ENCODE measurements at places on chromosomes 12 and 14.

GRCh38 chr14:28676479-28676878 lies 90.1 kb upstream of the FOXG1 start:
- no peak for DNase-seq

GRCh38 chr12:30145684-30146032 lies 361.9 kb upstream of the TMTC1 start:
- DNase-seq, result no peak

- no peak for DNase-seq
These were observed 12.7 kb downstream of the PROX2 start for GRCh38 chr14:74863274-74863673.

DNA sequence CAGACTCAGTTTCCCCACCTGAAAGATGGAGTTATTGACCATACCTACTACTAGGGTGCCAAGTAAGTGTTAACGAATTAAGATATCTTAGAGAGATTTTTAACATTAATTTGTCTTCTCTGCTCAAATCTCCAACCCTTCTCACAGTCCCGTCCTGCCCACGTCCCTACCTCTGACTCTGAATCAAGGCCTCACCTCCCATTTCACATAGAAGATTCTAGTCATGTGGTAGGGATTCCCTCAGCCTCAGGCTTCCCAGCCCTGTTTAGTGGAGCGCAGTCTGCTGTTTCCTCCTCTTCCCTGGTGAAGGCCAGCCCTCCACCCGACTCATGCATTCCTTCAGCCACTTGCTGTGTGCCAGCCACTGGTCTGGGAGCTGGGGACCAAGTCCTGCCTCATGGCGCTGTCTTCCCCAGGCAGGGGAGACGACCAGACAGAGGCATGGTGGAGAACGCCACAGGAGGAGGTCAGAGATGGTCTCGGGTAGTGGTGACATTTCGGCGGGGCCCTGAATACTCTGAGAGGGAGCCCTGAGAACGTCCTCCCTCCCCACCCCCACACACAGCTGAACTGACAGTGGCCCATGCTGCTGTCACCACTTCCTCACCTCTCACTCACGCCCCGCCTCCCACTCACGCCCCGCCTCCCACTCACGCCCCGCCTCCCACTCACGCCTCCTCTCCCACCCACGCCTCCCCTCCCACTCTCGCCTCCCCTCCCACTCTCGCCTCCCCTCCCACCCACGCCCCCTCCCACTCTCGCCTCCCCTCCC lies 38.8 kb downstream of the TMEM63C start:
- no peak for DNase-seq

- DNase-seq, result no peak
These were observed 567 bp downstream of the FUT8 start for GRCh38 chr14:65412856-65413738.

DNA sequence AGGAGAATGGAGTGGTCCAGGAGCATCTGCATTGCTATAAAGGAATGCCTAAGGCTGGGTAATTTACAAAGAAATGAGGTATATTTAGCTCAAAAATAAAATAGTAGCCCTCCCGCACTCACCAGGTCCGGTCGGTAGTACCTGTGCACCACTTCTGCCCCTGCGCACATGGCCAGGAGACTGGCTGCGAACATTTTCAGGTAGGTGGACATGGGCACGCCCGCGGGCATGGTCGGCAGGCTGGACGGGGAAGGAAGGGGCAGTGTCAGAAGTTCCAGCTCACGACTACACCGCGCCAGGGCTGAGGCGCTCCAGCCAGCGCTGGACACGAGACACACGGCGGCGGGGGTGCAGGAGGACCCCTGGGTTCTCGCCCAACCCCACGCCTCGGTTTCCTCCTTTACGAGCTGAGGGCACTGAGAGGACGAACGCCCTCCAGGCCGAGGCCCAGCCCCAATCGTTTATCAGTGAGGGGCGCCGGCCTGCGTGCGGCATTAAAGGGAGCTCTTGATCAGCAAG lies 9.1 kb upstream of the TDG start:
- DNase-seq, result no peak

DNA sequence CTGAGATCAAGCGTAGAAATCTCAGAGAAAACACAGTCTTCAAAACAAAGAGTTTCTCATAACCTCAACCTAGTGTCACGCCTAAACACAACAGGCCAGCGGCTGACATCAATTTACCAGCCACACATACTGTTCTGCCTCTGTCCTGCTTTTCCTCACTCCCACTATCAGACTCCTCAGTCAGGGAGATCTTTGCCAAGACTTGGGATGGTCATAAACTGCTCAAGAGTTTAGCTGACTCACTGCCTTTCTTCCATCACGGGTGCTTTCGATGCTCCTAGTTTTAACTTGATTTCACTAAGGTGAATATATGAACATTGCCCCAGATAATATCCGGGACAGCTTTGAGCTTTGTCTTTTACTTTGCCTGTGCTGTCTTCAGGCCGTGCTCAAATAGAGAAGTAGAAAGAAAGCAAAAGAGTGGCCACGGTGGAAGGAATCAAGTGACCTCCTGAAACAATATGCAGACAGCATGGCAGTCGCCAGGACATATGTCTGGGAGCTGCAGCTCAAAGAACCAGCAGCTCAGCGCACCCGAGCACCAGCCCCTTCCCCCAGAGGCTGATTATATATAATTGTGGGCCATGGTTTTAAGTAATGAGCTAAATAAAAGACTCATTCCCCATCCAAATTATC lies 12.1 kb downstream of the MDM1 start:
- no peak for DNase-seq

GRCh38 chr12:65294641-65295262 lies 16.3 kb downstream of the MSRB3 start:
- no peak for DNase-seq

GRCh38 chr14:50400461-50400860 lies 3.8 kb upstream of the CDKL1 start:
- DNase-seq, result no peak

All from cerebellar nuclear complex (tissue), 1 donor.